ENCODE measurements at places on chromosomes 3 and 15.

DNA sequence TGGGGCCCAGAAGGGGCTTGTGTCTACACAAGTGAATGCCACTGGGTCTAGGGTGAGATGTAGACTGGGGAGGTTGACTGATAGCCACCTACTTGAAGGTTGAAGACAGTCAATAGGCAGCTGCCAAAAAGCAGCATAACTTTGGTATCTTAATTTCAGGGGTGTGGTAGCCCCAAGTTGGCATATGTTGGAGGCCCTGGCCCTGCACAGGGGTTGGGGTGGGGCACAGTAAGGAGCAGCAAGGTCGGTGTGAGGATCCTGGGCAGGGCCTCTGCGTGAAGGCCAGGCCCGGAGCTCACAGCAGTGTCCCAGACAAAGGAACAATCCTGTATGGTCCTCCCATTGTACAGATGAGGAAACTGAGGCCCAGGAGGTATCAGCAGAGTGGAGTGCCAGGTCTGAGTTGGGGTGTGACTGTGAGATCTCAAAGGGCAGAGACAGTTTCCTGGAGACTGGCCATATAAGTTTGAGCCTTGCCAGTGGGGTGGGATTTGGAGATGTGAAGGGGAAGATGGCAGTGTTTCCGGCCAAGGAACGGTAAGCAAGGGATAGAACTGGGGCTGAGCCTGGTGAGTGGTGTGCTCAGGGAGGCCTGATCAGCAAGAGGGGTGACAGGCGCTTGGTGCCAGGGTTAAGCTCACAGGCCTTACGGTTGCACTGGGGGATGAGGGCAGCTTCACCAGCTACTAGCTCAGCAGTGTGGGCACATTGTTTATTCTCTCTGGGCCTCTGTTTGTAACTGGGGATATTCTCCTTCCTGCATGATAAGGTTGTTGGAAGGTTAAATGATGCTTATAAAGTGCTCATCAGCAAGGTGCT lies 1.7 kb downstream of the KLHL40 start:
- no peak for DNase-seq

DNA sequence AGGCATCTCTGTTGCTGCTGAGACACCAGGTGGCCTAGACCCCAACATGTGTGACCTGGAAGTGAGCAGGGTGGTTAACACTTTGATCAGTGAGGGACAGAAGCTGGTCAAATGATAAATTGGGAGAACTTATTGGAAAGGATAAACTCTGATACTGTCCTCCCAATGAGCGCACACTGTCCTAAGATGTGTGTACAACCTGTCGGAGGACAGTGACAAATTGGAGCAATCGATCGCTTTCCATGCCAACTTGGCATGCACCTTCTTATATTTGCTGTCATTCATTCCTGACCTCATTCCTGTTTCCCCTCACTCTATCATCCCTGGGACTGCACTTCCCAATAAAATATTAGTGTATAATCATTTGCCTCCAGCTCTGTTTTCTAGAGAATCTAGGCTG lies 198.7 kb upstream of the PROK2 start:
- no peak for DNase-seq

- no peak for DNase-seq
Measured at GRCh38 chr3:54360320-54360719, 238.0 kb downstream of the CACNA2D3 start.

DNA sequence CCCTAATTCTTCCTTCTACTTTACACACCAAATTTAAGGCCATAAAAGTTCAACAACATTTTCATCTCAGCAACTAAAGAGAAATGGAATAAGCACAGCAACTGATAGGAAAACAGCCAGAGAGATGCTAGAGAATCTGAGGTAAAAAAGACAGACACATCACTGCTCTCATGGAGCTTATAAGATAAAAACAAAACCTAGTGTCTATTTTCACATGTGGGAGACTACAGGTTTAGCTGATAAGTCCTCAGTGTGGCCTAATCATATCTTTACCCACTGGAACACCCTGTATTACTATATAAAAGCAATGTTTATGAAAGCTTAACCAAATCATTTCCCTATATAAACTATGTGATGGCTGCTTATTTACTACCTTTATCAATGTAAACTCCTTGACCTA lies 33.0 kb downstream of the KPNA4 start:
- DNase-seq, result no peak

- no peak for DNase-seq
Measured at GRCh38 chr3:175287361-175287963, 428.3 kb downstream of the NAALADL2 start.

- no peak for DNase-seq
Measured at GRCh38 chr3:30166535-30166934, 439.9 kb upstream of the TGFBR2 start.

- no peak for DNase-seq
Measured at GRCh38 chr3:158768881-158769543, 32.8 kb upstream of the MFSD1 start.

- peak; percentile 29 for DNase-seq
Measured at GRCh38 chr15:85748176-85748575, 46.5 kb downstream of the KLHL25 start.

DNA sequence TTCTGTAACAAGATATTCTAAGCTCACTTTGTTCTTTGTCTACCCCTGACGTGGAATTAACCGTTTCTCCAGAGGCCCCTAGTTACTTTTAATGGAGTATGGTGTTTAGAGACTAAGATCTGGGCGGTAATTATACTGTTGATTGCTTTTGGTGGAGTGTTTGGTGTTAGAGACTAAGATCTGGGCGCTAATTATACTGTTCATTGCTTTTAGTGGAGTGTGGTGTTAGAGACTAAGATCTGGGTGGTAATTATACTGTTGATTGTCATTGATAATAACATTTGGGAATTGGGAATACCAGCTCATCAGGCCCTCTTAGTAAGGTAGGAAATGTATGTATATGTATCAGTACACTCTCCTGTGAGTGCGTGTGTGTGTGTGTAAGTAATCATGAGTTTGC lies 66.6 kb downstream of the LMLN start:
- no peak for DNase-seq

DNA sequence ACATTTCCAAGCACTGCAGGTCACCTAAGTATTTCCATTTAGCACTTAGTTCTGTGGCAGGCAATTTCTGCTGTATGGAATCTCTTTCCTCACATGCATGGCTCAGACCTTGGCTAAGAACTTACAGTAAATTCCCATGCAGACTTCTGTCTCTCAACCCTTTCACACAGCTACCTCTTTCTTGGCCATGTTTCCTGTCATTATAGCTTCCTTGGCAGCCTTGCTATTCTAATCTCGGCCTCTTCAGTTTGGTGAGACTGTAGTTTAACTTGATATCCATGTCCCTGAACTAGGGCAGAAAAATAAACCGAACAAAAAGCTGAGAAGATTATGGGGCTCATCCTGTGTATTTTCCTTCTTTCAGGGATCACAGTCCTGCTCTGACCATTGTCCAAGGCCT lies 96.0 kb downstream of the SPATA16 start:
- no peak for DNase-seq

DNA sequence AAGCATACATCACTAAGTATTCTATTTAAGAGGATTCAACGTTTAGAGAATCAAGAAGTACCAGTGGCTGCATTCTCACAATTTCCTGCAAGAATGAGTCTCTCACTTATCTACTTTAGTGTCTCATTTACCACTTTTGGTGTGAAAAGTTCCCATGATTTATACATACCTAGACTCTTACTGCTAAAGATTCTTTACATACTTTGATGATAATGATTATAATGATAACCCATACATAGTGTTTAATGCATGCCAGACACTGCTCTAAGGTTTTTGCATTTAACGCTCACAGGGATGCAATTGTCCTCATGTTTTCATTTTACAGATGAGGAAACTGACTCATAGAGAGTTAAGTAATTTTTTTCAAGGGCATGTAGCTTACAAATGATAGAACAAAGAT lies 133.6 kb downstream of the TMEM108 start:
- no peak for DNase-seq

Measured in ecto neural progenitor cell (in vitro differentiated cells).